Activated CD8-positive, alpha-beta T cell treated with anti-CD3 and anti-CD28 coated beads, Interleukin-2, amount 10 ng/mL, durations not matched to agents 7 days and 5 days (primary cell): ENCODE measurements at places on chromosomes 4 and X.

- no peak for DNase-seq
These were observed 7.6 kb upstream of the PCDH19 start for GRCh38 chrX:100417681-100418080.

DNA sequence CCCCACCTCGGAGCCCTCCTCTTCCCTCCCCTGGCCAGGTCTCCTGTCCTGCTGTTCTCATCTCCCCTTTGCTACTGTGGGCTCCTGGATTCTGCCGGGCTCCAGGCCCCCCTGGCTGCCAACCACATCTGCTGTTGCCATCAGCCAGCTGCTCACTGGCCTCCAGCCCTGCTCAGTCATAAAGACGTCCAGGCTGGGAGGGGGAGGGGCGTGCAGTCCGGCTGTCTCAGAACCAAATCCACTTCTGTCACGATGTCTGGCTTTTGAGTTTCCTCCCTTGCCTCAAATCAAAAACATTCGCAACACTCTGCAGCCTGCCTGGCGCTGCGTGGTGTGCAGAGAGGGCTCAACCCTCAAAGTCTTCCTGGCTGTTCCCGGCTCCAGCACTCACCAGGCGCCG, 7.1 kb downstream of the RASL11B start:
- no peak for DNase-seq

DNA sequence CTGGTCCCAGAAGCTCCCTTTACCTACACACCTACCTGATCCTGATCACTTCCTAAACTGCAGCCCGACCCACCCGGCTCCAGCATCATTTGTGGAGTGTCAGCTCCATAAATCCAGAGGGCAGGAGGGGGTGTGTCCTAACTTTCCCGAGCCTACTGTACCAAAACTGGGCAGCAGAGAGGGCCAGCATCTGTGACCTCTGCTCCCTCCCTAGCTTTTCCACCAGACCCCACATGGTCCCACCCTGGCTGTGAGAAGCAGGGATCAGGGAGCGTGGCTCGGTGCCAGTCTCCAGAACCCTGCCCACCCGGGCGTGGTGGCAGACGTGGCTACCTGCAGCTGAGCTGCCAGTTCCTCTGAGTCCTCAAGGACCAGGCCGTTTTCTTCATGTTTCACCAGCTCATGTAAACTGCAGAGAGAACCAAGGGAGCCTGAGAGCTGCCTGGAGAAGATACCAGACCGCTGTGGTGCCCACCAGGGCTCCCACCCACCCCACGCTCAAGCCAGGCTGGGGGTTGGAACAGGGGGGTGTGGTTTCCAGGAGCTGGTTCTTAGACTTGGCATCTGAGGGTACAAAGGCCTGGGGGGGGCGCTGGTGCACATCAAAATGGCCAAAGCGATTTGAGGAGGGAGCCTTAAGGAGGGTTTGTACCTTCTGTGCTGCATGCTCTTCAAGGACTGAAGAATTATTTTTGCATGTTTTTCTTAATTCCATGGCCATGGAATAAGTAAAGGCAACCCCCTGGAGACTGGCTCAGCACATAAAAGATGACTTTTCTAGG, 76.7 kb upstream of the DRD5 start:
- no peak for DNase-seq

- DNase-seq: no peak
These were observed 10.8 kb downstream of the CXCL8 start for GRCh38 chr4:73751166-73751565.

- no peak for DNase-seq
These were observed 33.1 kb downstream of the DCTD start for GRCh38 chr4:182884040-182884439.

GRCh38 chrX:675279-675954, 44.8 kb downstream of the SHOX start:
- no peak for DNase-seq

DNA sequence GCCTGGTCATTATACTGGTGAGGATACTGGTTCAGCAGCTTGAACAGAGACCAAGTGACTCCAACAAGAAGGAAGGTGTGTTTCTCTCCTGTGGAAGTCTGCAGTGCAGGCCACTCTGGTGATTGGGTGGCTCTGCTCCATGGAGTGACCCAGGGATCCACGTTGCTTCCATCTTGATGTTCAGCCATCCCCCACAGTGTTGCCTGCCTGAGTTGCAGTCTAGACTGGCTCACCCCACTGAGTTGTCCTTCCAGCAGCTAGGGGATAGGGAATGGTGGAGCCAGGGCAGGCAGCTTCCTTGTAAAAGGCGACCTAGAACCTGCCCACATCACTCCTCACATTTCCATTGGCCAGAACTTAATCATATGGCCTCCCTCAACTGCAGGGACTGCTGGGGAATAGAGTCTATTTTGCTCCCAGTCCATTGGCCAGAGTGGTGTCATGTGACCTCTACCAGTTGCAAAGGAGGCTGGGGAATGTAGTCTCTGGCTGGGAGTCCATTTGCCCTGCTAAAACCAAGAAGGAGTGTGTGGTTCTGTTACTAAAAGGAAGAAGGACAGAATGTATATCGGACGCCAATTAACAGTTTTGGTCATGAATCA, 8.0 kb downstream of the MAN2B2 start:
- no peak for DNase-seq
